ENCODE measurements at places on chromosomes 7 and 10.

- no peak overlapping the region for H3K4me3 ChIP-seq
- peaks cover 6% of the 10 kb centered on the region for H3K4me1 ChIP-seq
- no peak overlapping the region for H3K27ac ChIP-seq
- H3K36me3 ChIP-seq: peaks cover 33% of the 10 kb centered on the region
- H3K27me3 ChIP-seq: no peaks in the 10 kb centered on the region
These were observed 8.9 kb upstream of the MICALL2 start for GRCh38 chr7:1468203-1468602.

DNA sequence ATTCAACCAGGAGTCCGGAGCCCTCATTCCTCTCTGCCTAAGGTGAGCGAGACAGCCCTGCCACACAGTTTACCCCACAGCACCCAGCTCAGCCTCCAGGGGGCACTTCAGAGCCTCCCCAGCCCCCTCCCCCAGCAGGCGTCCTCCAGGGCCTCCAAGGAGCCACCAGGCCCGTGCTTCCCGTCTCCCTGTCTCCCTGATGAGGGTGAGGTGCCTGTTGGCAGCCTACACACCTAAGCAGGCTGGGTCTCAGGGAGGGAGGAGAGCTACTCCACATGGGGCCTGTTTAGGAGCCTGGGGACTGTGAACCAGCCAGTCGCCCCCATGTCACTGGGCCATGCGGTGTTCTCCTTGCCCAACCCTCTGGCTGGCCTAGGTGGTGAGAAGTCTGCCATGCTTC is 28.9 kb upstream of the TRIM8 start:
- H3K27me3 ChIP-seq: no peaks in the 10 kb centered on the region
- H3K4me3 ChIP-seq: no peak overlapping the region
- H3K4me1 ChIP-seq: peaks cover 24% of the 10 kb centered on the region
- DNase-seq: no peak
- H3K36me3 ChIP-seq: peaks cover 7% of the 10 kb centered on the region

DNA sequence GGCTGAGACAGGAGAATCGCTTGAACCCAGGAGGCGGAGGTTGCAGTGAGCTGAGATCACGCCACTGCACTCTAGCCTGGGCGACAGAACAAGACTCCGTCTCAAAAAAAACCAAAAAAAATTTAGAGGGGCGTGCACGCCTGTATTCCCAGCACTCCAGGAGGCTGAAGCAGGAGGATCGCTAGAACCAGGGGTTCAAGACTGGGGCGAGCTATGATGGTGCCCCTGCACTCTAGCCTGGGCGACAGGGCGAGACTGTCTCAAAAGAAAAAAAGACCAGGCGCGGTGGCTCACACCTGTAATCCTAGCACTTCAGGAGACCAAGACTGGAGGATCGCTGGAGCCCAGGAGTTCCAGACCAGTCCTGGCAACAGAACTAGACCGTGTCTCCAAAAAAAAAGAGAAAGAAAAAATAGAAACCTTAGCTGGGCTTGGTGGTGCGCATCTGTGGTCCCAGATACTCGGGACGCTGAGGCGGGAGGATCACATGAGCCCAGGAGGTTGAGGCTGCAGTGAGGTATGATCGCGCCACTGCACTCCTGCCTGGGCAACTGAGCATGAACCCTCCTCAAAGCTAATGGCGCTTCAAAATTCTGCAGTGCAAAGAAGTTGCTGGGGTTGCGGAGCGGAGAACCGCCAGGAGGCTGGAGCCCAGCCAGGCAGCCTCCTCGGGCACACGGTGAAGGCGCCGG is 382 bp upstream of the MBLAC1 start:
- H3K27ac ChIP-seq: peak overlapping the region; percentile 98
- no peaks in the 10 kb centered on the region for H3K4me1 ChIP-seq
- H3K36me3 ChIP-seq: no peaks in the 10 kb centered on the region
- no peak for DNase-seq

- H3K27me3 ChIP-seq: no peaks in the 10 kb centered on the region
- H3K27ac ChIP-seq: no peak overlapping the region
- no peaks in the 10 kb centered on the region for H3K36me3 ChIP-seq
- H3K4me1 ChIP-seq: no peaks in the 10 kb centered on the region
- H3K4me3 ChIP-seq: no peak overlapping the region
- no peak for DNase-seq
These were observed 225.3 kb downstream of the KIF20B start for GRCh38 chr10:89926736-89927135.

DNA sequence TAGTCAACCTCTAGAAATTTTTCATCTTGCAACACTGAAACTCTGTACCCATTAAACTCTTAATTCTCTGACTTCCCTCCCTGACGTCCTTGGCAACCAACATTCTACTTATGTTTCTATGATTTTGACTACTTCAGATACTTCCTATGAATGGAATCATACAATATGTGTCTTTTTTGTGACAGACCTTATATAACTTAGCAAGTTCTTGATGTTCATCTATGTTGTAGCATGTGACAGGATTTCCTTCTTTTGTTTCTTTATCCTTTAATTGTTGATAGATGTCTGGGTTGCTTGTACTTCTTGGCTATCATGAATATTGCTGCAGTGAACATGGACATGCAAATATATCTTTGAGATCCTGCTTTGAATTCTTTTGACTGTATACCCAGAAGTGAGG is 240.8 kb downstream of the ADK start:
- H3K36me3 ChIP-seq: no peaks in the 10 kb centered on the region
- no peak for DNase-seq
- H3K27ac ChIP-seq: no peak overlapping the region
- H3K4me1 ChIP-seq: no peaks in the 10 kb centered on the region

GRCh38 chr10:7478727-7479457 is 68.1 kb upstream of the SFMBT2 start:
- no peak overlapping the region for H3K4me3 ChIP-seq
- no peaks in the 10 kb centered on the region for H3K4me1 ChIP-seq
- no peaks in the 10 kb centered on the region for H3K27me3 ChIP-seq
